ENCODE measurements at places on chromosomes 1 and 21. TPM values are rescaled to one million over a fixed set of nuclear protein-coding genes. Genes with fewer than 3 reads are reported as not detected.
A peak's percentile ranks its signal among the peaks of the same experiment; 100 is the strongest.

Gene CHODL
- 3.5 TPM for total RNA-seq

Gene TP73
- 4.7 TPM for total RNA-seq

Gene CLCNKB
- total RNA-seq = 1.7 TPM

Gene NPR1
- 8.9 TPM for total RNA-seq

Gene FCRL6
- total RNA-seq = not detected

Gene RHBDL2
- total RNA-seq = not detected

Gene RGSL1
- total RNA-seq = not detected

Gene DOP1B
- total RNA-seq = 10.0 TPM

Gene MROH7
- total RNA-seq = 0.09 TPM

Gene TEX38
- not detected for total RNA-seq

Gene KCNN3
- total RNA-seq = 0.83 TPM

Gene VSIG8
- total RNA-seq = not detected

- no peak for DNase-seq
Measured at GRCh38 chr1:24022581-24023361, 42.6 kb upstream of the SRSF10 start.

- DNase-seq = no peak
Measured at GRCh38 chr1:23452011-23452411, 27.5 kb upstream of the TCEA3 start.

GRCh38 chr1:238898856-238899255, 487.5 kb upstream of the CHRM3 start:
- no peak for DNase-seq

GRCh38 chr1:71738910-71739309, 543.4 kb downstream of the NEGR1 start:
- no peak for DNase-seq

- no peak for DNase-seq
Measured at GRCh38 chr1:98402860-98403259, 258.7 kb upstream of the SNX7 start.

DNA sequence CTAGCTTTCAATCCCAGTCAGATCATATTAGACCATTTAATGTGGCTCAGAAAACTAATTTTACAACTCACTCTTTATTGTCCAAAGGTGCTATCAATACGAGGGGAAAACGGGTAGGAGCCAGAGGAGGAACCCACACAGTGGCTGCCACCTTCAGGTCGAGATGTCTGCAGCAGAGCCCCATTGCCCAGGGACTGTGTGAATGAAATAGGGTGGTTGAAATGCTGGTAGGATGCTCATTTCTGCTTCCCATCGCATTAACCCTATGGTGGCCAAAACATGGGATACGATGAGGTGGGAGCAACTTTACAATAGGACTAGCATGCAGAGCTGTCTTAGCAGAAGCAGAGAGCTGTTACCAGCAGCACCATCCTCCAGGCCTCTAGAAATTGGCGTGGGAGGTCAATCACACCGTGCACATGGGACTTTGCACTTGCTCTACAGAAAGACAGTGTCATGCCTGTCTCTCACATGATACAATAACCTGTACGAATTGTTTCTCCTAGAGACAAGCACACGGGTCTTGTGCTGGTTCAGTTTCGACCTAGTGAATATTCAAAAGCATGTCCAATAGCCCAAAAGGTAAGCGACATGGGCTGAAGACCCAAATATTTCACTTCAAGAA, 69.5 kb upstream of the DESI2 start:
- no peak for DNase-seq

GRCh38 chr1:93839307-93839706, 39.7 kb downstream of the DNTTIP2 start:
- no peak for DNase-seq

- no peak for DNase-seq
Measured at GRCh38 chr1:24966724-24967346, 36.8 kb upstream of the RUNX3 start.

DNA sequence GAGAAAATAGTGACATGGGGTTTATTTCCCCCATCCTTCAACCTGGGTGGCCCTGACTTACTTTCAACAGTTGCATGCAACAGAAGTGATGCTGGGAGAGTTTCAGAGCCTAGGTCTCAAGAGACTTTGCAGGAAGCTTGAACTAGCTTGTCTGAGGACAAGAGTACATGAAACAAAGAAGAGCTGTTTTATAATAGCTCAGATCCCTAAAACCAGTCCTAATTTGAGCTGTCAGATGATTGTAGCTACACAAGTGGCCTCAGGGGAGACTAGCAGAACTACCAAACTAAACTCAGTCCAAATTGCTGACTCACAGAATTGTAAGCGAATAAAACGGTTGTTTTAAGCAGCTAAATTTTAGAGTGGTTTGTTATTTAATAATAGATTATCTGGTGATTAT, 17.1 kb downstream of the RC3H1 start:
- DNase-seq = no peak

DNA sequence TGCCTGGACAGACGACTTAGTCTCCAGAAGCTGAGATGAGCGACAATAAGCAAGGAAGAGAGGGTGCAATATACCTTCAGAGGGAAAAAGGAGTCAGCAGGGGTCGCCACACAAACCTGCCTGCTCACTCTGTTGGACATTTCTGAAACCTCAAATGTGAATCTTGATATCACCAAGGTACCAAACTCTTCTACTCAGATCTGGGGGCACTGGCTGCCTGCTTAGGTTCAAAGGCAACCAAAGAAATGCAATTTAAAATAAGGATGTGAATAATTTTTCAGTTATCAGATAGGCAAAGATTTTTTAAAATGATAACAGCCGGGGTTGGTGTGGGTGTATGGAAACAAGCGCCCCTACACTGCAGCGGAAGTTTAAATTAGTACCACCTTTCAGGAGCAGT, 164.2 kb downstream of the HIVEP3 start:
- no peak for DNase-seq

DNA sequence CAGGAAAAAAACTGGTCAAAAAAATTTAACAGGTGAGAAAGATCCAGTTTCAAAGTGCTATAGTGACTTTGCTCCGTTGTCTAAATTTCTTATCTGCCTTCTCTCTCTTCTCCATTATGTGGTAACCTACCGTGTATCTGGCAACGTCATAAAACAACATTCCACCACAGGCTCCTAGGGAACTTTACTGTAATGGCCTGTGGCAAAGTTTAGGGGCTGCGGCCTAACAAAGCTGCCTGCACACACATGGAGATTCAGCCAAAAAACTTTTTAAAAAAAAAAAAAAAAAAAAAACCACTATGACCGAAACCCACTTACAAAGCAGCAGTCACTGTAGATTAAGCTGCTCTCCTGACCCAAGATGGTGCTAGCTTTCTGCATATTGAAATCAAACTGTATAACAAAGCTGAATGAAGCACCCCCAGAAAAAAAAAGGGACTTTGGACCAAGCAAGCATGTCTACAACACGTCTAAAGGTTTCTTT, 202.6 kb downstream of the SLC45A1 start:
- DNase-seq = no peak

- no peak for DNase-seq
Measured at GRCh38 chr1:163346326-163346870, 24.6 kb downstream of the NUF2 start.

DNA sequence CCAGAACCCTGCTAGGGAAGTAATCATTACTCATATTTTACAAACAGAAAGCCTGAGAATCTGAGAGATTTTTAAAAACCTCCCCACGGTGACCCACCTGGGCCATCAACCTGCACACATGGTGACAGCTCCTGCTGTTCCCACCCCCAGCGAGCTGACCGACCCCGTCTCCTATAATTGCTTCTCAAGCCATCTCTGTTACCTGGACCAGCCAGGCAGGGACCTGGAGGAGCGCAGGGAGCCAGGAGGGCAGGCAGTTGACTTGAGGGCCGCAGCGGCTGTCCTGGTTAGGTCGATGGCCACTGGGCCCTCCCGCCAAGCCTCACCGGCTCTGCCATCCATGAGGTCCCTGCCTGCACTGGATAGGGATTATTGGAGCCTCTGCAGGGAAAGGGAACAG, 7.7 kb downstream of the TFF2 start:
- peak; percentile 15 for DNase-seq

DNA sequence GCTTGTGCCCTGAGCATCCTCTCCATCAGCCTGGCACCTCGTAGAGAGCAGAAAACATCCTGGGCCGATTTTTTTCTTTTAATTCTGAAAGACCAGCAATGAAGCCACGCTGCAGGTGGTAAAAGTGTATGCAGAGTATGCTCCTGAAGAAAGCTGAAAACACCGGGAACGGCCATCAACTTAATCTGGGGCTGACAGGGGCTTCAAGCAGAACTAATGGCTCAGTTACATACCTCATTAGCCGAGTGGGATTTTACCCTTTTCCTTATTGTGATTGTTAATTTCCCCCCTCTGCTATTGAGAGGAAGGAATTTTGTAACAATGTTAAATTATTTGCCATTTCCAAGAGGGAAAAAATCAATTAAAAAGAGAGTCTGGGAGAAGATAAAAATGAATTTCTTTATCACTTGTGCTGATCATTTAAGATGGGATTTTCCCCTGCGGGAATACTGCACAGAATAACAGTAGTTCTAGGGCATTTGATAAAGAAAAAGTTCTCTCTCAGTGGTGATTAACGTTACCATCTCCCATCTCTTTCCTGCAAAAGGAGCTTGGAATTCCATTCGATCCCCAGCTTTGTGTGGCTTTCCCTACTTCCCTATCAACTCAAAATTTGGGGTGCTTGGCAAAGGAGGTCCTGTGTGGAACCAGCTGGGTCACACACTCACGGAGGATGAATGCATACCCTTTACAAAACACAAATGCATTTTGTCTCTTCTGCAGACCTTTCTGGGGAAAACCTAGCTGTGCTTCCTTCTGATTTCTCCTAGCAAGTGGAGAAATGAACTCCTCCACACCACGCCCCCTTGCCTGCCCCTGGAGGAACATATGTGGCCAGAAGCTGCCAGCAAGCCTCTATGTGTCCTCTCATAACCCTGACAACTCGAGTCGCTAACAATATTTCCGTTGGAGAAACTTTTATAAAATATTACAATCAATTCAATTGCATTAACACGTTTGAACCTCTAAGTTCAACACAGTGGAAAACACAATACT, 70.9 kb downstream of the RRAGC start:
- DNase-seq = no peak

GRCh38 chr1:54300401-54300800, 100.4 kb downstream of the MRPL37 start:
- DNase-seq = no peak

GRCh38 chr1:63904826-63905225, 131.0 kb downstream of the ROR1 start:
- DNase-seq = no peak

GRCh38 chr1:242146652-242147051, 147.8 kb upstream of the MAP1LC3C start:
- no peak for DNase-seq

DNA sequence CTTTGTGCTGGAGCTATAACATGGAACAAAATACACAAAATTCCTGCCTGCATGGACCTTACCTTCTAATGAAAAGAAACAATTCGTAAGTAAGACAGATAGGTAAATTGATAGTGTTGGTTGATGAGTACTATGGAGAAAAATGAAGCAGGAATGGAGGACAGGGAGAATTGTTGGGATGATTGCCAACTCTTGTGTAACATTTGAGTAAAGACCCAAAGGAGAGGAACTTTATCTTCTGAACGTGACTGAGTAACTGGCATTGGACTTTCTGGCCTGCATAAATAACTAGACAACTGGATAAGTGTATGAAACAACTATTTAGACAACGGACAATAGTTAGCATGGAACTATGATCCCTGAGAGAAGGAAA, 6.8 kb upstream of the EFCAB14 start:
- no peak for DNase-seq

All from H9 (cell line).